ENCODE measurements at places on chromosomes 12 and 14.
A peak's percentile ranks its signal among the peaks of the same experiment; 100 is the strongest.

- no peak for DNase-seq
Observed at GRCh38 chr12:3944620-3945019, 71.4 kb upstream of the PARP11 start.

DNA sequence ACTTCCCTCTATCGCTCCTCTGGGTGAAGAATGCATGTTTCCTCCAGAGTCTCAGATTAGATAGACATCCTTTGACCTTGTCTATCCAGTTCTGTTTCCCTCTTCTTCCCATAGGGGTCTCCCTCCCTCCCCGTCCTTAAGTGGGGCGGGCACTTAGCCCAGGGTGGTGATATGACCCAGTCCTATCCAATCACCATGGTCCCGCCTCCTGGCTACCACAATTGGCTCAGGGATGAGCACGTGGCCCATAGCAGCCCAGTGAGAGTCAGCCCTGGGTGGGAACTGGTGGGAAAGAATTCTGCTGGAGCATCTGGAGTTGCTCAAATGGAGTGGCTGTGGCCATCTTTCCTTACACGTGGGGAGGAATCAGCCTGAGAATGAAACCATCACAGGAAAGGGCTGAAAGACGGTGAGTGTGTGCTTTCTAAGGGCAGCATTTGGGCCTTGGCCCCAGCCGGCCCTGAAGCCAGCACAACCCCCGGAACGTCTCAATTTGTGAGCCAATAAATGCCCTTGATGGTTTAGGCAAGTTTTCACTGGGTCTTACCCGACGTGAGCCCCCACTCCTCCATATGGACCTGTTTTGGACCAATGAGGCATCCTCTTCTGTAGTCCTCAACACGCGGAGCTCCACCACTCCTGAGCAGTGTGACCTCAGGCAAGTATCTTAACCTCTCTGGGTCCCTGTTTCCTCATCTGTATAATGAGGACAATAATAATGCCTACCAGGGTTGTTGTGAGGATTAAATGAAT, 14.4 kb upstream of the MLXIP start:
- no peak for DNase-seq

DNA sequence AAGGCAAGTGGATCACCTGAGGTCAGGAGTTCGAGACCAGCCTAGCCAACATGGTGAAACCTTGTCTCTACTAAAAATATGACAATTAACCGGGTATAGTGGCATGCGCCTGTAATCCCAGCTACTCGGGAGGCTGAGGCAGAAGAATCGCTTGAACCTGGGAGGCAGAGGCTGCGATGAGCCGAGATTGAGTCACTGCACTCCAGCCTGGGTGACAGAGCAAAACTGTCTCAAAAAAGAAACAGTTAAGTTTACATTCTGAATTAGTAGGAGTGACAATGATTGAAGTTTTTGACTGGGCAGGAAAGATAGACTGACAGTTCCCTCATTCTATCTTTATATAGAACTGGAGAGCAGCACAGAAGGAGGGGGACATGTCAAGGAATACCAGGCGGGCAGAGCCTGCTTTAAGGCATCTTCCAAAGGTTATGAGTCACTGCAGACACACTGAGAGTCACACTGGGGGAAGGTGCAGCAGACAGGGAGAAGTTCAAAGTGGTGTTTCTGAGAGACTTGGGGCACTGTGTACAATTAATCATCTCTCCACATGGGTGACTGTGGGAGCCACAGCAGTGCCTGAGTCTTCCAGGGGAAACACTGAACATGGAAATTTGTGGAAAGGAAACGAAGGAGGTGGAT, 42.8 kb upstream of the RNASE3 start:
- no peak for DNase-seq

GRCh38 chr12:28253161-28253641, 62.9 kb downstream of the CCDC91 start:
- no peak for DNase-seq

DNA sequence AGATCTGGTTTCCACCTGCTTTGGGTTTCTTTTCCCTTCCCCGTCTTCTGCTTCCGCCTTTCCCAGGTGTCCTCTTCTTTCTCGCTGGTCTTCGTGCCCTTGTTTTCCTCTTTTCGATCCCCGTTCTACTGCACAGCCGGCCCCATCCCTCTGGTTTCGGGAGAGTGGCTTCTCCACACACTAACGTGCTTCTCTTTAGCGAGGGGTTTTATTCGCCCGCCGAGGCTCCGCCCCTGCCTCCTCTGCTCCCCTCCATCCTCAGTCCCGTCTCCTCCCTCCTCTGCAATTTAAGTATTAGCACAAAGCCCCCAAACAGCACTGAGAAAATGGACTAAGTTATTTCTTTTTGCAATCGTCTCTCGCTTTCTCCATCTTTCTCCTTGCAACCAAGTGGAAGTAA, at the start of gene SLC7A8:
Gene SLC7A8 (minus strand): TSS at position 182 of the 400 bp plus-strand sequence. CDS start 746 bp downstream, outside the sequence.
- DNase-seq: peak; percentile 8

DNA sequence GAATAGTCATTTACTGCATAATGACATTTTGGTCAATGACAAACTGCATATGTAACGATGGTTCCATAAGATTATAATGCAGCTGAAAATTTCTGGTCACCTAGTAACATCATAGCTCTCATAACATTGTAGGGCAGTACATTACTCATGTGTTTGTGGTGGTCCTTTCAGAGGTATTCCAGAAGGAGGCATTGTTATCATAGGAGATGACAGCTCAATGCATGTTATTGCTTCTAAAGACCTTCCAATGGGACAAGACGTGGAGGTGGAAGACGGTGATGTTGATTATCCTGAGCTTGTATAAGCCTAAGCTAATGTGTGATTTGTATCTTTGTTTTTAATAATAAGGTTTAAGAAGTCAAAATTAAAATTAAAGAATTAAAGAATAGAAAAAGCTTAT, 43.8 kb upstream of the TSPAN11 start:
- DNase-seq: no peak
